ENCODE measurements at places on chromosomes 11 and 22.

DNA sequence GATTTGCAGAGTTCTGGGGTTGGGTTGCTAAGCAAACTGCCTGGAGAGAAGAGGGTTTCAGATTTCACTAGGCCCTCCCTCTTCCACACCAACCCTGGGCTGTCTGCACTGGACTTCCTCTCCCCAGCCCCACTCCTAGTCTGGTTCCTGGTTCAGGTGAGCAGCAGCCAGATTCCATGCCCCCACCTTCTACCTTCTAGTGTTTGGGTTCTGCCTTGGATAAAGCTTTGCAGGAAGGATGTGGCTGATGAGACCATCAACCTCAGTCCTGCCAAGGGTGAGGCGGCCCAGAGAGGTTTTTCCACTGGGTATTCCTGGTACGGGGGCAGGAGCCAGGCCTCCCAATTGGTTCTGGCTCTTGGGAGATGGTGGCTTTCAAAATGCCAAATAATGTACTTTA lies 68.3 kb downstream of the BCR start:
- no peak for DNase-seq

DNA sequence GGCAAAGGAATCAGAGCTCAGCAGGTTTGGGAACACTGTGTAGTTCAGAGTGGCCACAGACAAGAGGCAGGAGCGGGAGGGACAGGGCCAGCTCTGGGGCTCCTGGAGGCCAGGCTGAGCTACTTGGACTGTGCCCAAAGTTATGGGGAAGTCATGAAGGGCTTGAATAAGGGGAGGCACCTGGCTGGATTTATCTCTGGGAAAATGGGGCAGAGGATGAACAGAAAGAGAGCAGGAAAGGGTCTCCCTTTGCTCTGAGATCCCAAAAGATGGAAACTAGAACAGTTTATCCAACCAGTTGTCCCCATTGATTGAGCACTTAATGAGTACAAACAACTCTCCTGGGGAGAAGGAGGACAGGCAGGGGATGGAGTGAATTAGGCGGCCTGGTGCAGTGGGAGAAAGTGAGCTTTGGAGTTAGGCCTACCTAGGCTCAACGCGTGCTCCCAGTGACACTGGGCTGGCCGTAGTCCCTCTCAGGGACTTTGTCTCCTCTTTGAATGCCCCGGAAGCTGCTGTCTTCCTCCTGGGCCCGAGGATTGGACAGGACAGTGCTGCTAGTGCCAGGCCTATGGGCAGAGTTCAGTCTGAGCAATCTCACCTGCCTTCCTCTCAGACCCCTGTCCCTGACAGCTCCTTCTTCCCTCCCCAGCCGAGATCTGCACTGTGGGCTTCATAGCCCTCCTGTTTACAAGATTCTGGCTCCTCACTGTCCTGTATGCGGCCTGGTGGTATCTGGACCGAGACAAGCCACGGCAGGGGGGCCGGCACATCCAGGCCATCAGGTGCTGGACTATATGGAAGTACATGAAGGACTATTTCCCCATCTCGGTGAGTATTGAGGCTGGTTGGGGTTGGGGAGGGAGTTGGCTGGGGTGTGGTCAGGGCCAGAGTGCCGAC lies 2.0 kb downstream of the MOGAT2 start:
- no peak for DNase-seq

- no peak for DNase-seq
Measured at GRCh38 chr11:15918212-15918611, 438.1 kb downstream of the SOX6 start.

DNA sequence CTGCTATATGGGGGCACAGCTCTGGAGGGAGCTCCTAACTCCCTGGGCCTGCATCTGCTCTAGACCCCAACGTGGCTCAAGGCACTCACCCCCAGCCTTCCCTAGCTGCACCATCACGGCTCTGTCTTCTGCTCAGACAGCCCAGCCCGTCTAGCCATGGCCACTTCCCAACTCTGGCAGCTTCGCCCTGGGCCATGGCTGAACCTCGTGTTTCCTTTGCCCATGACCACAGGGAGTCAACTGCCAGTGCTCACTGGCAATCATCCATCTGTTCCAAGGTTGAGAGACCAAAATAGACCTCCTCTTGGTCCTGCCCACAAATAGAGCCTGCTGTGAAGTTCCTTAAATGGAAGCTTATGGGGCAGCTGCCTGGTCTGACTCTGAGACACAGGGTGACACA lies 5.4 kb downstream of the LMO1 start:
- DNase-seq = no peak
